Nephron progenitor cell (in vitro differentiated cells): ENCODE measurements at places on chromosomes 7 and 10.

DNA sequence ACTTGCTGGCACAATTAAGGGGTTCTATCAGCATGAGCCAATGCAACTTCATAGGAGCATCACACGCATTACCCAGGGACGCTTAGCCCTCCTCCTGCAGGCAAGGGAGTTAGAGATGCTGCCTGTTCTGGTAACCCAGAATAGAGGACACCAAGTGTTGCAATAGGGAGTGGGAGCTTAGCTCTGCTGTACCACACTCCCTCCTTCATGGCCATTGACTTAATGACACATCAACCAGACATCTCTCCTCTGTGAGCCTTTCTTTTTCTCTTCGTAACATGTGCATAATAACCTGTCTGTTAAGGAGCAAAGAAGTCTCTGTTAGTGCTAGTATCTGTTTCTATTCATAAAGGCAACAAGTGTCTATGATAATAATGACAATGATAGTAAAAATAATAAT is 282.4 kb downstream of the SORCS3 start:
- DNase-seq: no peak

DNA sequence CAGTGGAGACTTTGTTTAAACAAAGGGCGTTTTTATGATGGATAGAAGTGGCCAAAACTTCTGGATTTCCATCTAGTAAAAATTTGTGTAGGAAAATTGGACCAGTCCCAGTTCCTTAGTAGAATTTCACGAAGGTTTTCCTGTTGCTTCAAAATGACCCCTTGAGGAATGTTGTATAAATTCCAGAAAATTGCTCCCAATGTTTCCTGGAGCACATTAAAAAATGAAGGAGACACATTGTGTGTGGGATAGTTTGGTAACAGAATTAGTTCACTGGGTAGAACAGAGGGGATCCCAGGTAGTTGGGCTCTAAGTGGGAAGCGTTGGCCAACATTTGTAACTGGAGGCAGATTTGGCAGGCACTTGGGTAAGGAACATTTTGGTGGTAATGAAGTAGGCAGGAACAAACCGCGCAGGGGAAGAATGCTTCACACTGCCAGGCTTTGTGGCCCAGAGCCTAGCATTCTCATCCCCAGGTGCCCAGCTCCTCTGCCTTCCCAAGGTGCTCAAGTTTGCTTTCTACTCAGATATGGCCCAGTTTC is 758.6 kb downstream of the AUTS2 start:
- no peak for DNase-seq

DNA sequence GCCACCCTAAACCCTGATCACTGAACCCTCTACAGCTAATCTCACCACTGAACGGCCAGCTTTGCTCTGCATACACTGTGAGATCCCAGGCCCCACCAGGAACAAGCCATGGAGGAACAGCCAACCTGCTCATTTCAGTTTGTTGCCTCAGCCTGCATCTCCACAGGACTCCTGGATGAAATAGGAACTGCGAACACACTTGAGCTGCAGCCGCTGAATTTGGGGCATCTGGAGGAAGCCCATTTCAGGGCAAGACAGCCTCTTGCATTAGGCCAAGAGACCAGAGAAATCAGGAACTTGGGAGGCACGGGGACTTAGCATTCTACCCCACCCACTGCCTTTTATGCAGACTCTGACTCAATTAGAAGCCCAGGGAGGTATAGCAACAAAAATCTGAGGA is 14.5 kb upstream of the EGR2 start:
- no peak for DNase-seq

GRCh38 chr10:17537281-17537680 is 79.9 kb downstream of the HACD1 start:
- DNase-seq: no peak

DNA sequence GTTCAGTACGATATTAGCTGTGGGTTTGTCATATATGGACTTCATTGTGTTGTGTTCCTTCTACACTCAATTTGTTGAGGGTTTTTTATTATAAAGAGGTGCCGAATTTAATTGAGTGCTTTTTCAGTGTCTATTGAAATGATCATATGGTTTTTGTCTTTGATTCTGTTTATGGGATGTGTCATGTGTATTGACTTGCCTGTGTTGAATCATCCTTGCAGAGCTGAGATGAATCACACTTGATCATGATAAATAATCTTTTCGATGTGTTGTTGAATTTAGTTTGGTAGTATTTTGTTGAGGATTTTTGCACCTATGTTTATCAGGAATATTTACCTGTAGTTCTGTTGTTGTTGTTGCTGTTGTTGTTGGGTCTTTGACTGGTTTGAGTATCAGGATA is 39.8 kb downstream of the ATOH7 start:
- no peak for DNase-seq

GRCh38 chr7:135508883-135509588 is 866 bp downstream of the CNOT4 start:
- peak; percentile 27 for DNase-seq

- no peak for DNase-seq
Observed at GRCh38 chr7:135111379-135111778, 36.5 kb upstream of the TMEM140 start.

GRCh38 chr10:10919976-10920375 is 97.7 kb upstream of the CELF2 start:
- no peak for DNase-seq

DNA sequence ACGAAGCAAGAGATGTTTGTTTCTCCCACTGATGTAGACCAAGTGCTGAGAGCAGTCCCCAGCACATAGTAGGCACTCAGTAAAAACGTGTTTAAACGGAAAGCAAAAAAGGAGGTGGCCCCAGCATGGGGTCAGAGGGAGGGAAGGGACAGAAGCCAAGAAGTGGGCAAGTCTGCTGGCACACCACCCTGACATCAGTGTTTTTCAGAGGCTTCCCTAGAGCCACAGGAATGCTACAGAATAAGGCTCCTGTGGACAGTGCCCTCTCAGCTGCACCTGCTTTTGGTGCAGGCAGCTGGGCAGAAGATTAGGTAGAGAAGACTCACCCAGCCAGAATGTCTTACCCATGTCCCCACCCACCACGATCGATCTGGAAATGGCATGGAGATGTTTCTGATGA is 8.3 kb upstream of the ANKRD1 start:
- no peak for DNase-seq

DNA sequence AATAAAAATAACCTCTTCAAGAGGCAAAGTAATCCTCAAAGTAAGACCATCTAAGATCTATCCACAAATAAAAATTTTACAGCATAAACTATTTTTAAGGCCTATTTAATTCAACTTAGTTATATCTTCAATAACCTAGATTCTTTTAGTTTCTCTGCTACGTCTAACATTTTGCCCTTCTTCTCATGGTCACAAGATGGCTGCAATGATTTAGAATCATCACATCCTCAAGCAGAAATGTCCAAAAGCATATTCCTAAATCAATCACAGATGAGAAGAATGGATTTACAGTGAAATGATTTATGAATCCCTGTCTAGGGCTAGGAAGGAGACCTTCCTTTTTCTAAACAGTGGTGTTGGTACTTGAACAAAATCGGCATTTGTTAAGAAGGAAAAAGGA is 304.7 kb downstream of the ARHGAP12 start:
- no peak for DNase-seq

DNA sequence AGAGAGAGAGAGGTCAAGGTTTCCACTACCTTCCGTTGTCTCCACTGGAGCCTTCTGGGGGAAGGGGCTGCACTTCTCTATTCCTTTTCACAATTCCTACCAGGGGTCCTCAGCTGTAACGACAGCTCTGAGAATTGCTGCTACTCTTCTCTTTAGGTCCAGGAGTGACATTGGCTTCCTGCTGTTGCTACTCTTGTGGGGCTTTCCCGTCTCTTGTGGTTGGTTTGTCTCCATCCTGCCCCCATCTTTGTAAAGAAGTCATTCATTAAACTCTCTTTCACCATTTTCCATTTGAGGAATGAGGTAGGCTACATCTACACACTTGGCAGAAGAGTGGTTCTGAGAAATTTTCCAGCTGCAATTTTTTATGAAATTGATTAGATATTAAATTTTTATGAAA is 238.8 kb upstream of the LYZL1 start:
- no peak for DNase-seq

DNA sequence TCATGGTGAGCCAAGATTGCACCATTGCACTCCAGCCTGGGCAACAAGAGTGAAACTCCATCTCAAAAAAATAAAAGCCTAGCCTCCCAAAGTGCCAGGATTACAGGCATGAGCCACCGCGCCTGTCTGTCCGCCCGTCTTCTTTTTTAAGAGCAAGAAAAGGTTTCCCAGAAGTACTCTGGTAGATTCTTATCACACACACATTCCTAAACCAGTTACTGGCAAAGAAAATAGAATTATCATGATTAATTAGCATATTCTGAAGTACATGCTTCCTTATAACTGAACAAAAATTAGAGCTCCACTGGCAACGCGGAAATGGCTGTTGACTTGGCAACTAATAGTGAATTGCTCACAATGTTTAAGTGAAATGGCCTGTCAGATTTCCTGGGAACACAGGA is 87.0 kb downstream of the ADK start:
- DNase-seq: no peak

DNA sequence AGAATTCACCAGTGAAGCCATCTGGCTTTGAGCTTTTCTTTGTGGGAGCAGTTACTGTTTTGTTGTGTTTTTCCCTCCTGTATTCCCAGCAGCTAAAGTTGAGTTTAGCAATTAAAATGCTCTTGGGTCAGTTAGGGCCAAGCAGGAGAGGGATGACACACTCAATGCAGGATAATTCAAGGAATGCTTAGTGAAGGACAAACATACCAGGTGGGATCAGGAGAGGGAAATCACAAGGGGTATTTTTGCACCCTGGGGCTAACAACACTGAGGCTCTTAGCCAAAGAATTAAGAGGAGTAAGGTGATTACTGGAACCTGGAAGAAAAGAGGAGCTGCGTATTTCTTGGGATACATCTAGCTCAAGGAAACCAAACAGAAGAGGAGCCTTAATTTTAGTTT is 82.4 kb upstream of the KCND2 start:
- DNase-seq: no peak

DNA sequence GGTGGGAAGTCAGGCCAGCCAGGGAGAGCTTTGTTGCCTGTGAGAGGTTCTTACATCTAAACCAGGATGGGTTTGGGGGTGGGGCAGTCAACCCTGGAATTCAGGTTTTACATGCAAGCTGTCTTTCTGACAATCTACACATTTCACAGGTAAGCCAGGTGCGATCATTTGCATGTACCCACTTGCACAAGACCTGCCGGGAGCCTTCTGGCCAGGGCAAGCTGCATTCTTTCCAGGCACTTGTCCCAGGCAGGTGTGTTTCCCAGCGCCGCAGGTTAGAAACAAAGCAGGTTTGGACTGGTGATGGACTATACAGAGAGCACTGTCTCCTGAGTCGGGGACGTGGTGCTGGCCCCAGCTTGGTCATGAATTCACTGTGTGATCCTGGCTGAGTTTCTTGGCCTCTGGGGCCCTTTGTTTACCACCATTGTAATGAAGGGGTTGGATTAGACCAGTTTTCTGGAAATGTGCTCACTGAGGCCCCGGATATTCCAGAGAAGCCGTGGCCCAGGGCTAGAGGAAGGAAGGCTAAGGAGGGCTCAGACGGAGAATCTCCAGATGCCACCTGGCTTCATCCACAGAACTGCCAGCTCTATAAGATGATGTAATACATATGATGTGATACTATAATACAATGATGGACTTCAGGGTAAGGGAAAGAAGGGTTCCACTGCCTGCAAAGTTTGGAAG is 205.2 kb upstream of the SVIL start:
- no peak for DNase-seq

DNA sequence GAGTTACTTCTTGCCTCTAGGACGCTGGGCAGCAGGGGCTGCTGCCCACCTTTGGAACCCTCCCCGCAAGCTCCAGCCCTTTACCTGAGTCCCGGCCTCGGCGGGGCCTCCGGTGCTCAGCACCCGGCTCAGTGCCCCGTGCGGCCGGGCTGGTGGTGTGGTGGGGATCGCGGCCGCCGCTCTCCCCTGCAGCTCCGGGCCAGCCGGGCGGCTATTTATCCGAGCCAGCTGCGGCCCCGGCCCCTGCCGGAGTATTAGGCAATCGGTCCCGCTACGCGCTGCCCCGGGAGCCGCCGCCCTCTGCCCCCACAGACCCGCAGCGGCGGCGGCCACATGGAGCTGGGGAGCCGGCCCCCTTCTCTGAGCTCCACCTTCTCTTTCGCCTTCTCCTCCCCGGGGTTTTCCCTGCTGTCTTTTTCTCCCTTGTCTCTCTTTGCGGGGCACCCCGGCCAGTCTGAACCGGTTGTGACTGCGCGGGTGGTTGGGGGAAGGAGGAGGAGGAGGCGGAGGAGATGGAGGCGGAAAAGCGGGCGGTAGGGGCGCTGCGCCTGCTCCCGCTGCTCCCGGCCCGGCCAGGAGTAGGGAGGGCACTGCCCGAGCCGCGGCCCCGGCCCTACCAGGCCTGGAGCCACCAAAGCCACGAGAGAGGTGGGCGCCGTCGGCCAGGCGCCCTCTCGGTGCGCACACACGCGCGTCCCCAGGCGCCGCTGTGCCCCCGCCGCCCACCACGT is at the start of gene SLC16A9:
SLC16A9 (minus strand) TSS at position 456 of the 731 bp plus-strand sequence. CDS start 25,559 bp downstream, outside the sequence.
- DNase-seq: peak; percentile 77

- DNase-seq: no peak
Observed at GRCh38 chr7:26444555-26444954, 152.9 kb downstream of the SNX10 start.

GRCh38 chr10:68496072-68496471 is 24.3 kb upstream of the DNA2 start:
- DNase-seq: no peak

DNA sequence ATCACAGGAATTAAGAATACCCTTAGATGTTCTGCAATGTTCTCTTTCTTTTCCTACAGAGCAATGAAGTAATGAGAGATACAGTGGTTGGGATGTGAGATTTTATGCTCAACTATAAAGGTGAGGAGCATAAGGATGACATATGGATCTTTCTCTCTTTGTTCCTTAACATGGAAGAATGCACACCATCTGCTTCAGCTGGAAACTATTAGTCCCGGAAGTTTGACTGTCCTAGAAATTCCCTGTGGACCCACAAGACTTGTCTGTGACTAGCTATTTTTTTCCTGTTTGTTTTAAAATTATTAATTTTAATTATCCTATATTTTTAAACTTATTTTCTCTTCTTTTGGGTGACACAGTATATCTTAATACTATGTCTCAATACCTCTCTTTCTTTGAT is 80.2 kb downstream of the DKK1 start:
- DNase-seq: no peak

GRCh38 chr10:47008769-47009168 is 97.5 kb downstream of the PTPN20 start:
- DNase-seq: no peak

- DNase-seq: no peak
Observed at GRCh38 chr10:117784776-117785175, 242.2 kb downstream of the EMX2 start.

DNA sequence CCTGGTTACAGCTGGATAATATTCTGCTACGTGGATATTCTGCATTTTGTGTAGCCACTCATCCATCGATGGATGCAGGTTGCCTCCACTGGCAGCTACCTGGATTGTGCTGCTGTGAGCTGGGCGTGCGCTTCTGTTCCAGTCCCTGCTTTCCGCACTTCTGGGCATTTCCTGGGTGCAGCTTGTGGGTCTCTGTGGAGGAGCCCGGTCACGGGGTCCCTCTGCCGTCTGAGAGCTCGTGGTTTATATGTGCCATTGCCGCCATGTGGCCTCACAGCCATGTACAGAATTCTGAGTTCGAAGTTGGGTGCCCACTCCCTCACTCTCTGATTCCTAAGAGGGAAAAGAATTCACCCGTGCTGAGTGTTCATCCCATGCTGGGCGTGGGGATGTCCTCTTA is 38.3 kb downstream of the JAKMIP3 start:
- no peak for DNase-seq

GRCh38 chr10:74140553-74140952 is 10.1 kb downstream of the AP3M1 start:
- DNase-seq: no peak
